ENCODE measurements at places on chromosomes 5 and 9. TPM values are rescaled to one million over a fixed set of nuclear protein-coding genes. Genes with fewer than 3 reads are reported as not detected.

Gene GABRA1
- total RNA-seq: not detected

Gene ALAD
- total RNA-seq: 14.4 TPM

Gene WDR38
- total RNA-seq: not detected

Gene VLDLR
- 6.0 TPM for total RNA-seq

Gene PTGR1
- 101 TPM for total RNA-seq

Gene LIFR
- 64.1 TPM for total RNA-seq

Gene TBC1D13
- total RNA-seq: 20.6 TPM
